Vagina (tissue), 2 donors: ENCODE measurements at places on chromosomes 16 and 17.

- DNase-seq = no peak
These were observed 407.6 kb upstream of the PSMD7 start for GRCh38 chr16:73888840-73889490.

- DNase-seq = no peak
These were observed 162.4 kb upstream of the FAM20A start for GRCh38 chr17:68763562-68763961.

DNA sequence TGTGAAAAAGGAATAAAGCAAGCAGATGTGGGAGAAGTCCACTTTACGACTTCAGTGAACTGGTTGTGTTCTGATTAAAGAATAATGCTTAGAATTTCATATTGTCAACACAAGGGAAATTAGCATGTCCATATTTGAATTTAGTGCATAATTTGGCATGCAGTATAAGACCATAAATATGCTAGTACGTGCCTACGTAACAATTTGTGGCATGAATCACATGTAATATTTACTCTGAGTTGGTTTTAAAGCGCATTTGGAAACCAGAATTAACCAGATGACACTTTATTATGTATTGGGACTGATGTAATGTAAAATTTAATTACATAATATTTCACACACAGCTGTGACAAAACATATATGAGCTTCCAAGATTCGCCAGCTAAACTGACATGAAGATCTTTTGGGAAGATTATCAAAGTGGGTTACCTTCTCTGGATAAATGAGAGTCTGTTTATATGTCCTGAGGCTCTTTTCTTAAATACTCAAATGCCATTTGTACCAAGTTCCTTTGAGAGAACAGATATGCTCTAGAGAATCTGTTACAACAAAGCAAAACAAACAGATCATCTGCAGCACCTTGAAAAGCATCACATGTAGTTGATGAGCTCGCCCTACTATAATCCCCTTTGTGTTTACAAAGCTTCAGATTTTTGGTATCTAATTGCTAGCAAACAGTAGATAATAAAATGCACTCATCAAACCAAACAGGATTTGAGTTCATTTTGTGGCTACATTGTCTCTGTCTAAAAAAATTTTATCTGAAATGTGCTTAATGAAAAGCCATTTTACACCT is 1468.6 kb downstream of the CDH11 start:
- DNase-seq = no peak

- DNase-seq = no peak
These were observed 424.5 kb upstream of the CDH11 start for GRCh38 chr16:65546353-65546791.

- no peak for DNase-seq
These were observed 6.3 kb downstream of the UBE2O start for GRCh38 chr17:76446449-76447231.

- DNase-seq = no peak
These were observed 111.7 kb upstream of the CDH5 start for GRCh38 chr16:66254751-66255150.

GRCh38 chr17:43615330-43616028 is 46.2 kb downstream of the MEOX1 start:
- no peak for DNase-seq

DNA sequence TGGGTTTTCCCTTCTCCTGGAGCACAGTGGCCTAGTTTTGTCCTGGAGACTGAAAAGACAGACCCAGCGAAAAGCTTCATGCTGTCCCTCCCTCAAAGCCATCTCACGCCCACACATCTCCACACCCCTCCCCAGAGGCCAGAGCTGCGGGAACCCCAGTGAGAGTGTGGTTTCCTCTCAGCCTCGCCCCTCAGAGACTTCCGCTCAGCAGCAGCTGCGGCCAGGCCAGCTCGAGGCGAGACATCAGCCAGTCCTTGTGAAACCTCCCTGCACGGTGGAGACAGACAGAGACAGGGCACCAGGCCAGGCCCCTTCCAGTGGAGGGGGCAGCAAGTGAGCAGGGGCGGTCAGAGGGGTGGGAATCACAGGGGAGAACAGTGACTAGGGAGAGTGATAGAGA is 77.0 kb upstream of the TNRC6C start:
- DNase-seq = no peak

GRCh38 chr16:79092846-79093245 is 507.7 kb downstream of the MAF start:
- DNase-seq = no peak

DNA sequence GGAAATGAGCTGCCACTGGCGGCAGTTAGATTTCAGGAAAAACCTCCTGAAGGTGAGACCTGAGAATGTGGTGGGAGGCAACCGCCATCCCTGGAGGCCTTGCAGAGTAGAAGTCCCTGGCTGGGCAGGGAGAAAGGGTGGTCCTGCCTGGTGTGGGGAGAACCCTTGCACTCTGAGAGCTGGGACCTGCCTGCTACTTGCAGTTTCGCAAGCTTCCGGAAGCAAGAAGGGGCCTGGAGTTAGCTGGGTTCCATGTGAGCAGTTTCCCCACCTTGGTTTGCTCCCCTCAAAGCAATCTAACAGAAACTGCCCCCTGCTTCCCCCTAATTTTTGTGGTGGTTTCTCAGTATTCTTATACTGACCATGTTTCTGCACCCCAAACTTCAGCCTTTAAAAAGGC is 6.5 kb downstream of the ZNF629 start:
- DNase-seq = no peak

DNA sequence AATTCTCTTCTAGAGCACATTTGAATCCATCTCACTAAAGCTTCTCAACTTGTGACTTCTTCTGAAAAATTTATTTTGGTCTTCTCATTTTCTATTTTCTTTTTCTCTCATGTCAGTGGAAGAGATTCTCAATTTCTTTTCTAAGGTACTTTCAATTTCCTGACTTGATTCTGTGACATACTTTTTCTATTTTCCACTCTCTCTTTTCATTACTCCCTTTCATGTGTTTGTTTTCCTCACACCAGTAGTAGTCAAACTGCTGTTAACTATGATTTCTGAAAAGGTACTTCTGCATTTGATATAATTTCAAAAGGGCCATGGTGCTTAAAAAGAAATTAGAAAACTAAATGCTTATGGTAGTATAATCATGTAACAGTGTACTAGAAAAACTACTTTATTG is 41.9 kb downstream of the NFAT5 start:
- no peak for DNase-seq

DNA sequence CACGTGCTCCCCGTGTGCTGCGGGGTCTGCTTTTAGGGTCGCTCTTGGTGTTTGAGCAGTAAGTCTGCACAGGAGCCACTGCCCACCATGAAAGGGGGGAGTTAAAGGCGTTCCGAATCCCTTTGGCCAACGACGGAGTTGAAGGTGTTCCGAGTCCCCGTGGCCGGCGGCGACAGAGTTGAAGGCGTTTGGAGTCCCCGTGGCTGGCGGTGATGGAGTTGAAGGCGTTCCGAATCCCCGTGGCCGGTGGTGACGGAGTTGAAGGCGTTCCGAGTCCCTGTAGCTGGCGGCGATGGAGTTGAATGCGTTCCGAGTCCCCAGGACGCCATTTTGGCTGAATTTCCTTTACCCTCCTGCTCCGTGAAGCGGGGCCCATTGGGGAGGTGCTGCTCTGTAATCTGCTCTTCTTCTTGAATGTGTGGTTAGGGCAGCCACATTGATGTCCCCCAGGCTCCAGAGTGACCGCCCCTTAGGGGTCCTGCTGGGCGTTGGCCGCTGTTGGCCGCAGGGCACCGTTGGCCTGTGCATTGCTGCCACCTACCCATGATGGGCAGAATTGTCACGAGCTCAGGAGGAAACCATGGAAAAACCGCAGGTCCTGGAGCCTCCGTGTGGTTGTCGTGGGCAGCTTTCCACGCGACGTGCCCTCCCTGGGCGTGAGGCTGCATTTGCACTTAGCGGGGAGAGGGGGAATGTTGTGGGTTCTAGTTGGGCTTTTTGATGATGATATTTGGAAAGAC is 73.7 kb upstream of the ZNF750 start:
- DNase-seq = no peak

GRCh38 chr17:70552230-70552981 is 383.1 kb downstream of the KCNJ2 start:
- no peak for DNase-seq

DNA sequence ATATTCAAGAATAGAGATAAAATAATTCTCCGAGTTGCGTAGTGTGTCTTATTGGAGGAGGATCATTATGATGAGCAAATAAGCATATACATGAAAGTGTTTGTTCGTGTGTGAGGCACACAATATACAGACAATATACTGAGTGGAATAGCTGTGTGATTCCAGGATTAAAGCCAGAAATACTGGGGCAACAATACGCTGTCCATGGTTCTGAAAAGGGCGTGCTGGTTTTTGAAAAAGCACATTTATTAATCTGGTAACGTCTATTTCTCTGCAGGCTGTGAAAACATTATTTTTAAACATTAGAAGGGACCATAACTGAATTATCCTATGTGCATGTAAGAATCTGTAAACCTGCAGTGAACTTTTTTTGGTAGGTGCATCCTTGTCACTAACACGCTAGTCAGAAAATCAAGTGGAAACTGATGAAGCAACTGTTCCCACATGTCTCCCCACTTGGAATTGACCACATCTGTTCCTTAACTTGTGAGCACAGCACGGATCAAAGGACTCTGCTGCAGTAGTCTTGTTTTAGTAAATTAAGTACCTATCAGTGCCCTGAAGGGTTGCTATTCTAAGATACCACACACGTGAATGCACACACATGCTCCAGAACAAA is 346.0 kb downstream of the GRIN2A start:
- DNase-seq = no peak

DNA sequence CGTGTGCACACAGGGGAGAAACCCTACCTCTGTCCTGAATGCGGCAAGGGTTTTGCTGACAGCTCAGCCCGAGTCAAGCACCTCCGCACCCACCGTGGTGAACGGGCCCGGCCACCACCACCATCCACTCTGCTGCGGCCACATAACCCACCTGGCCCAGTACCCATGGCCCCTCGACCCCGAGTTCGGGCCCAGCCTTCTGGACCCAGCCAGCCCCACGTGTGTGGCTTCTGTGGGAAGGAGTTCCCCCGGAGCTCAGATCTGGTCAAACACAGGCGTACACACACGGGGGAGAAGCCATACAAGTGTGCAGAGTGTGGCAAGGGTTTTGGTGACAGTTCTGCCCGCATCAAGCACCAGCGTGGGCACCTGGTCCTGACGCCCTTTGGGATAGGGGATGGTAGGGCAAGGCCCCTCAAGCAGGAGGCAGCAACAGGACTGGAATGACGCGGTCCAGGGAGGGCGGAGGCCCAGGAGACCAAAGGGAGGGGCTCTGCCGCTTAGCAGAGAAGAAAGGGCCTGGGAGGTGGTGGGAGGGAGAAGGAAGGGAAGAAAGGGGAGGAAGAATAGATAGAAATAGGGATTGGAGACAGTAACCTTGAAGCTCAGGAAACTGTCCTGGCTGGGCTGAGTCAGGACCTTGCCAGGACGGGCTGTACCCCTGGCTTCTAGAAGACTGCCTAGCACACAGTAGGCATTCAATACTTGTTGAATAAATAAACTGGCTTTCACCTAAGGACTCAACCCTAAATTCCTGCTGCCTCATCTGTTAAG is 3.6 kb downstream of the ZNF48 start:
- no peak for DNase-seq

GRCh38 chr17:50396261-50397110 is 837 bp downstream of the LRRC59 start:
- DNase-seq = no peak

DNA sequence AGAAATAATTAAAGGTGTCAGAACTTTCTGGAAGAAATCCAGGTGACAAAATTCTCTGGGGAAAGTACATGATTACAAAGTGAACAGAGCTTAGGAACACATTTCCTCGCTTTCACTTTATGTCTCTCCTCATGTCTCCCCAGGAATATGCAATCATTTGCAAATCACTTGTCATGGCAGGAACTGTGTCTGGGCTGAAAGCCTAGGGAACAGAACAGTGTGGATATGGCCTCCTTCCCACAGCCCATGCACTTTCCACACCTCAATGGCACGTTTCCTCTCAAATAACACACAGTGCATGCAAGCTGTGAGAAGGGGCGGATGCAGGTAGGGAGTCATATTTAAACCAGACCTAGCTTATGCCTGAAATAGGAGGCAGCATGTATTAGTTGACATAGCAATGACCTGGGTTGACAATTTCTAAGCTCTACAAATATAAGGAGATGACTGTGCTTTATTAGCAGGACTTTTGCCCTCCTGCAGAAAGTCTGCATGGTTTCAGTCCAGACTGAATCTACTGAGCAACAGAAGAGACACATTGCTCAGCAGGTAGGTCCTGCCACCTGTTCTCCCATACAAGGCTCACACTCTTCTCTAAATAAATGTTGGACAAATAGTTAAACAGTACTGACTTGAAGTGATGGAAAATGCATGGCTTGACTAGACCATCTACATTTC is 236.0 kb upstream of the ELAC2 start:
- DNase-seq = no peak

DNA sequence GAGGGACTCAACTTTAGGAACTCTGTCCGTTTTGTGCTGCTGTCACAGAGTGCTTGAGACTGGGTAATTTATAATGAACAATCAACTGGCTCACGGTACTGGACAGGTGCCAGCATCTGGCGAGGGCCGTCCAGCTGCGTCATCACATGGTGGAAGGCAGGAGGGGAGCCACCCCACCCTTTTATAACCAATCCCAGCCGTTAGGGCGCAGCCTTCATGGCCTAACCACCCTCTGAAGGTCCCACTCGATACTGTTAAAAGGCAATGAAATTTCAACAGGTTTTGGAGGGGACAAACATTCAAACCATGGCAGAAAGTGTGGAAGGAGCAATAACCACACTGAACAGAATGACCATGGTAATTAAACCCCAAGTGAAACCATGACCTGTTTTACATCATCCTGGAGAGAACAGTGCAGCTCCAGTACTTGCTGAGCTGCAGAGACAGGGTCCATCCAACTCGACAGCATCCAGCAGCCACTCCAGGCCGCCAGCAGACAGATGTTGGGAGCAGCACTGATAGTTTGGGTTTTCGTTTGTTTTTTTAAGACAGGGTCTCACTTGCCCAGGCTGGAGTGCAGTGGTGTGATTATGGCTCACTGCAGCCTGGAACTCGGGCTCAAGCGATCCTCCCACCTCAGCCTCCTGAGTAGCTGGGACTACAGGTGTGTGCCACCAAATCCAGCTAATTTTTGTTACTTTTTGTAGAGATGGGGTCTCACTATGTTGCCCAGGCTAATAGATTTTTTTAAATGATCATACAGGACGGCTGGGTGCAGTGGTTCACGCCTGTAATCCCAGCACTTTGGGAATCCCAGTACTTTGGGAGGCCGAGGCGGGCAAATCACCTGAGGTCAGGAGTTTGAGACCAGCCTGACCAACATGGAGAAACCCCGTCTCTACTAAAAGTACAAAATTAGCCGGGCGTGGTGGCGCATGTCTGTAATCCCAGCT is 11.0 kb downstream of the CHMP6 start:
- DNase-seq = no peak

DNA sequence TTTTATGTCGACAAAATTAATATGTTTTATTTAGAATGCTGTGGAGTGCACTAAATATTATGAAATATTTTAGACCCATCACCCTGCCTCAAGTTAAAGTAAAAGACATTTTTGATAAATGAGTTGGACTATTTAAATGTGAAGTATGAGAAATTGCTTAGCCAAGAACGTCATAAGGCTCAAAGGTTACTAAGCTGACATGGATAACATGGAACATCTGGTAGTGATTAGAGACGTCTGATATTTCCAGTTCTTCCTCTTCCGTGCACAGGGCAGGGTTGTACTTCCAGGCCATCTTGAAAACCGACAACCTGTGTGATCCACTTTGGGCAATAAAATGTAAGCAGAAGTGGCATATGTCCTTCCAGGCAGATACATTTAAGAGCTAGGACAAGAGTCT is 7.2 kb upstream of the CCL8 start:
- peak; percentile 79 for DNase-seq
